T-helper 2 cell treated with Interferon-gamma antibody and Interleukin-4, amounts not matched to agents 100 ng/mL and 5 ng/mL, for 36 hours (primary cell): ENCODE measurements at places on chromosomes 4 and X. TPM values are rescaled to one million over a fixed set of nuclear protein-coding genes. Genes with fewer than 3 reads are reported as not detected.

Gene KIAA1210
- not detected in 2 replicates for total RNA-seq

Gene AVPR2
- total RNA-seq = not detected in 2 replicates

Gene UGT2A1
- total RNA-seq = not detected in 2 replicates

Gene DDIT4L
- total RNA-seq = 0.86 and 0.95 TPM in 2 replicates
